NCI-H2029 (cell line): ENCODE measurements at places on chromosomes 16 and 17.
A peak's percentile ranks its signal among the peaks of the same experiment; 100 is the strongest.

GRCh38 chr17:82837586-82838320, 2.1 kb downstream of the ZNF750 start:
- DNase-seq = no peak

- DNase-seq = no peak
Observed at GRCh38 chr17:15308758-15309157, 32.6 kb downstream of the TEKT3 start.

DNA sequence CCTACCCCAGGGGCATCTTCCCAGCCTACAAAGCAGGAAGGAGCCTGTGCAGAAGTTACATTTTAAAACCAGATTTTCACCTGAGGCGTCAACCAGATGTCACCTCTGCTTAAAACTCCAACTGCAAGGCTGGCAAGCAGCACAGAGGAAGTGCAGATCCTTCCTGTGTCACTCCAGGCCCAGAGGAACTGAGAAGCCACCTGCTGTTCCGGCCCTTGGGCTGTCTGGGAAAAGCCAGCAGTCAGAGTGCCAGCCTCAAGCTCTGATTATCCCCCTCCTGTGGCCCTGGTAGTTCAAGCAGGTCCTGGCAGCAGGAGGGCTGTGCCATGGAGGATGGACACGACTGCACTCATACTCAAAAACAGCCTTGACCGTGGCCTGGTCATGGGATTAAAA, 10.2 kb downstream of the POLR2C start:
- no peak for DNase-seq

- no peak for DNase-seq
Observed at GRCh38 chr16:4979736-4980660, 21.9 kb downstream of the SEC14L5 start.

- no peak for DNase-seq
Observed at GRCh38 chr17:80219763-80220053, 425 bp downstream of the SGSH start.

- DNase-seq = no peak
Observed at GRCh38 chr16:65489531-65490023, 367.7 kb upstream of the CDH11 start.

DNA sequence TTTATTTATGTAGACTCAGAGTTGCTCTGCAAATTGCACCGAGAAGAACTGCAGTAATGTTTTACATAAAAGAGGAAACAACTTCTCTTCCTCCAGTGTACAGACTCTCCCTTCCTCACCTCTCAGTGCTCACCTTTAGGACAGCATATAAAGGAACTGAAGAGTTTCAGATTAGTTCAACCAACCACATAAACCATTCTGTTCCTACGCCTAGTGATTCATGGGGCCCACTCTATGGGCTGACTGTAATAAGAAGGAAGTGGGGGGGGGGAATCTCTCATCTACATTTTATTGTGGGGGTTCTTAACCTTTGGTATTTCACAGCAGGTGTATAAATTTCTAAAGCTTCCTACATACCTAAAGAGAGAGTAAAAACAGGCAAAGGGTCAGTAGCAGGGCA, 18.3 kb downstream of the ZSWIM7 start:
- DNase-seq = no peak

DNA sequence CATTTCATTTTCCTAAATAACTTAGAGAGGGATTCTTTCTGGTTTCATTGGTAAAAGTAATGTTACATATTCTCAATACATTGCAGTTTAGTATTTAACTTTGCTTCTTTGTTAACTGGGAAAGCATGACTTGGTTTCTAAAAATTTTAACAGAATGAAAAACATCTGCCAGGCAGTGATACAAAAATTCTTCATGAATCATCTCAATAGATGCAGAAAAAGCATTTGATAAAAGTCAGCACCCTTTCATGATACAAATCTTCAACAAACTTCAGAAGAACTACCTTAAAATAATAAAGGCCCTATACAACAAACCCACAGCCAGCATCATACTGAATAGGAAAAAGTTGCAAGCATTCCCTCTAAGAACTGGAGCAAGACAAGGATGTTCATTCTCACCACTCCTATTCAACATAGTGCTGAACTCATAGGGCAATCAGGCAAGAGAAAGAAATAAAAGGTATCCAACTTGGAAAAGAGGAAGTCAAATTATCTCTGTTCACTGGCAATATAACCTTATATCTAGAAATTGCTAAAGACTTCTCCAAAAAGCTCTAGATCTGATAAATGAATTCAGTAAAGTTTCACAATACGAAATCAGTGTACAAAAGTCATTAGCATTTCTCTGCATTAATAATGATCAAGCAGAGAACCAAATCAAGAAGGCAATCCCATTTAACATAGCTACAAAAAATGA, 50.4 kb downstream of the SLFN5 start:
- DNase-seq = no peak

GRCh38 chr17:48391444-48391843, 38.6 kb downstream of the SKAP1 start:
- no peak for DNase-seq

GRCh38 chr17:38926293-38927070, 1.1 kb downstream of the LASP1NB start:
- no peak for DNase-seq

DNA sequence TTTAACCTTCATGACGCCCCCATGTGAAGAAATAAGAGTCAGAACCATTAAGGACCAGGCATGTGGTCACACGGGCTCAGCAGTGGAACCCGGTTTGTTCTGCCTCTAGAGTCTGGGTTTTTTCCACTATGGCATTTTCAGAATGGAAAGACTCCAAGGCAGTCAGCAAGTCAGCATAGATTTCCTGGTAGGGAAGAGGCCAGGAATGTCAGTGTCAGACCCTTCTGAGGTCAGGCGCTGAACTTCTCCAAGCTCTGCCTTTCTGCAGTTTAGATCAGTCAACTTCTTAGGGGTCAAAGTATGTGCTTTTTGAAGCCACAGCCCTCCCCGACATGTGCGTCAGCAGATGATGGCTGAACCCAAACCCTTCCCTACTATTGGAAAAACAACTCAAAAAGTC, 3.9 kb downstream of the SSTR2 start:
- no peak for DNase-seq

DNA sequence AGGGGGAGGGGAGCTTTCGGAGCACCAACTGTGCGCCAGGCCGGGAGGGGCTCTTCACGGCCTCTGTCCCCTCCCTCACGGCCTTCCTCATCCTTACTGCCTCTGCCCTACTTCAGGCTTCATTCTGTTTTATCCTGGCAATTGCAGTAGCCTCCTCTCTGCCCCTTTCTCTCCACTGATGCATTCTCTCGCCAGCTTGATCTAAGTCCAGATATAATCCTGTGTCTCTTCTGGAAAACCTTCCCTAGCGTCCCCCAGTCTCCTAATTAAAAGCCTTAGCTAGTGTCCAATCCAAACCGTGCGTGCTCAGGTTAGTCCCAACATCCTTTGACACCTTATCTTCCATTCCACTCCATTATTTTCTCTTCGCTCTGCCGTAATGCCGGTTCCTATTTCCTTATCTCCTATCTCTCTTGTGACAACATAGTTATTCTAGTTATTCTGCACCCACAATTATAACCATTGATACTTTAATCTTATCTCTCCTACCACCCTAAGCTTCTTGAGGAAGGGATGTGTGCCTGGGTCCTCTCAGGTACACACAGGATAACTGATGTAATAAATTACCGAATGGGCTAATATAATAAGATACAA, 869 bp downstream of the ZNF48 start:
- no peak for DNase-seq

- DNase-seq = no peak
Observed at GRCh38 chr17:60573236-60574051, 26.5 kb upstream of the PPM1D start.

DNA sequence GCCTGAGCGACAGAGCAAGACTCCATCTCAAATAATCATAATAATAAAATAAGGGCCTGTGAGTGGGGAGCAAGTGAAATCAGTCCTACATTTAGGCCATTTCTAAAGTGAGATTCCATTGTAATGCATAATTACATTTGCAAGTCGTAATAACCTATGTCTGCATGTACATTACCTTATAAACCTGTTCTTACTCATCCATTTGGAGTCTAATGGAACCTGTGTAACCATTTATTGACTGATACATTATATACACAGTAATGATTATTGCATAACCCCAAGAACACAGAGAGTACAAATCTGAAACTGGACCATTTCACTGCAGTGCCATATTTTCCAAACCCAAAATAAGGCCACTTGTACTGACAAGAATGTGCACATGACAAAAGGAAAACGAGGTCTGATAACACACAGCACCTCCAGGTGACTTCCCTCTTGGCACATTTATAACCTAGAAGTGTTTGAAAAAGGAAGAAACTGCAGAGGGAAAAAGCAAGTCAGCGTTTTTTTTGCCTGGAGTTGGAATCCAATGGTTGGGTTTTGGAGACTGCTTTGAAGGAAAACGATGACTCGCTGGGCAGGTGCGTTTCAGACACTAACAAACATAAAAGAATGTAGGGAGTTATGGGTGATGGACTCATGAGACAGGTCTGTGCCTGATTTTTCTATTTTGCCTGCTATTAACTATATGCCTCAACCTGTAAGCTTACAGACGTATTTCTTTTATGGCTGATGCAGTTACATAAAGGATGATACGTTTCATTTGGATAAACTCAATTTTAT, 63.6 kb upstream of the KIFC3 start:
- DNase-seq = no peak

DNA sequence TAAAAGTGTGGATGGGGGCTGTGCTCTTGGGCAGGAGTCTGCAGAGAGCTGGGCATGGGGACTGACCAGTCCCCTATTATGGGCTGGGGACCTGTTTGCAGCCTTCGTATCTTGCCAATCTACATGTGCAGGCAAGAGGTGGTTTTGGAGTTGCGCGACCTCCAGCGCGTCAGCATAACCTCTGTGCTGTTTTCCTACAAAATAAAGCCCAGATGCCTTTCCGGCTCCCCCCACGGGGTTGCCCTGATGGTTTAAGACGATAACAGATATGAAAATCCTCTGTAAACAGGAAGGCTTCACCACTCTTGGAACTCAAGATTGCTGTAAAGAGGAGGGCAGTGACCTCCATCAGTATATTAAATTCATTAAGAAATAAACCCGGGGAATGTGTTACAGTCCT, 16.5 kb upstream of the SPPL2C start:
- DNase-seq = no peak

GRCh38 chr17:31476525-31477416, 85.3 kb downstream of the RAB11FIP4 start:
- DNase-seq = no peak

- DNase-seq = no peak
Observed at GRCh38 chr17:70871180-70871818, 702.0 kb downstream of the KCNJ2 start.

GRCh38 chr17:74713171-74713755, 540 bp upstream of the CD300LF start:
- DNase-seq = no peak

- no peak for DNase-seq
Observed at GRCh38 chr16:87249425-87249824, 67.8 kb downstream of the C16orf95 start.

DNA sequence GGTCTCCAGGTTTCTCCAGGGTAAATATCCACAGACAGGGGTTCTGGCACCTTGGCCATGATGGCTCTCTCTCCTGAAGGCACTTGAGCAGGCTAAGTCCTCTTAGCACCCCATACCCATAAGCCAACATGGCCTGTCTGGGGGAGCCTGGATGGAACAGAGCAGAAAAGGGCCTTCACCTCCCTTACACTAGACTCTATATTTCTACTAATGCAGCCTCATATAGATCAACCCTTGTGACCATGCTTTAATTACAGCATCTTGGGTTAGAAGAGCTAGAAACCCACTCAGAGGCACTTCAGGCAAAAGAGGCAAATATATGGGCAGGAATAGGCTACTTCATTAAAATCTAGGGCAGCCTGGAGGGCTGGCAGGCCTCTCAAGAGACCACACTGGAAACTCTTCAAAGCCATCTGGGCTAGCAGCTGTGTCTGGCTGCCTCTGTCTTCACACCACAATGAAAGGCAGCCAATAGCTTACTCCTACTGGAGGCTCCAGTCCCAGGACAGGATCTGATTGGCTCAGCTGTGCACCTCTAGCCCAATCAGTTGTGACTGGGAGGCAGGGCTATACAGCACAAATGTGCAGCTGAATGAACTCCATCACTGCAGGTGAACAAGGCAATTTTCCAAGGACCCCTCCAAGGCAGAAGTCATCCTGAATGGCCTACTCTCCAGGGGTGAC, 4.7 kb upstream of the CDT1 start:
- no peak for DNase-seq

DNA sequence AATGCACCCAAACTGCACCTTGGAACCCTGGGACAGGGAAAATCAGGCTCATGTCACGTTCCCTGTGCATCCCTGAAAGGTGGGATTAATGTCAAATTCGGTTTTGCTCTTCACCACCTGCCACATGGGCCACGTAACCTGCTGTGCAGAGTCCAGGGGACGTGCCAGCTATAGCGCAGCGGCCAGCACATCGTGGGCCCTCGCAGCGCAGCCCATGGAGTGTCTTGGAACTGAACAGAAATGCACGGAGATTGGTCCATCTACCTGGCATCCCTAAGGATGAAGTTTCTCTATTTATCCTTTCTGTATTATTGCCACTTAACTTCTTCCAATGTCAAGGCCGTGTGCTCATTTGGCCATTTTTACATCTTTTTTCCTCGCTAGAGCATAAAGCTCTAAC, 68.1 kb upstream of the TRAP1 start:
- no peak for DNase-seq

- peak; percentile 55 for DNase-seq
Observed at GRCh38 chr16:66207139-66207882, 159.2 kb upstream of the CDH5 start.

DNA sequence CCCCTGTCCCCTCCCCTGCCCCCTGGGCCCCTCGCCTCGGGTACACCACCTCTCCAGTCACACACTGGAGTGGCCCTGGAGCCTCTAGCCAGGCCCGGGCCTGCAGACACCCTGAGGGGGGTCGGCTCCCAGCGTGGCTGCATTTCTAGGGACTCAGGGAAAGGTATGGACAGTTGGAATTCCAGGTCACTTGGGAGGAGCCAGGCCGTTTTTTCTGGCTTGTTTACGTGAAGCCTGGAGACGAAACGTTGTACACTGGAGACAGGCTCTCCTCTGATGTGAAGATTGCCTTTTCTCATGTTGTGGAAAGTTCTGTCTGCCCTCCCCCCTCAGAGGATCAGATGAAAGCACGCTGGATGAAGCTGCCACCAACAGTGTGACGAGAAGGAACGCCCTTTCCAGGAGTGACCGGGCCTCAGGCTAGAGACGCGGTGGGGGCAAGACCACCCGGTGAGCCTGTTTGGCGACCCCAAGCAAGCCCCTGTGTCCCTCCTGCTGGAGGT, 4.0 kb upstream of the PPP1R27 start:
- DNase-seq = no peak

DNA sequence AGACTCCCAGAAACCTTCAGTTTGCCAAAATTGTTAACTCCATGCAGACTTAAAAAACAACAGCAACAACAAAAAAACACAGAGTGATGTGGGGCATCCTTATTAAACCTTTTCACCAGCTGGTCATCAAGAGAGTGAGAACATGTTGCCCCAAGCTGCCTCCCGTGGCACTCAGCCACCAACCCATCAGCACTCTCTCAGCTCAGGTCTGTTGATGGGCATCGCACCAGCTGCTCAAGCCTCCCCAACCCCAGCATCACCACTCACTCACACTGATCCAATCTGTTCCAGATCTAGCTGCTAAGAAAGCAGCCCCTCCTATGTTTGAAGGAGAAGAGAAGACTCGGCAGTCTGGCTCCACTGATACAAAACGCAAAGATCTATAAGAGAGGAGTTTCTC, 46.8 kb downstream of the SLC39A11 start:
- no peak for DNase-seq

GRCh38 chr17:81030741-81031565, 4.0 kb upstream of the BAIAP2 start:
- DNase-seq = peak; percentile 77
